Bladder microvascular endothelial cell (primary cell): ENCODE measurements at places on chromosomes 12 and 14. TPM values are rescaled to one million over a fixed set of nuclear protein-coding genes. Genes with fewer than 3 reads are reported as not detected.

HHIPL1 gene
- total RNA-seq = 1.9 and 3.7 TPM in 2 replicates

NFATC4 gene
- total RNA-seq = 3.2 and 7.4 TPM in 2 replicates

LTBP2 gene
- total RNA-seq = 114 and 133 TPM in 2 replicates

TEX22 gene
- total RNA-seq = under 0.01 and 0.06 TPM in 2 replicates

ARMH4 gene
- 1.3 and 1.6 TPM in 2 replicates for total RNA-seq

PLEKHG7 gene
- not detected in 2 replicates for total RNA-seq

LIN7A gene
- 0.31 and 0.32 TPM in 2 replicates for total RNA-seq

OR6J1 gene
- total RNA-seq = not detected in 2 replicates

KRT8 gene
- 3.7 and 8.6 TPM in 2 replicates for total RNA-seq

LALBA gene
- not detected in 2 replicates for total RNA-seq

SOAT2 gene
- total RNA-seq = not detected in 2 replicates

GPR135 gene
- 0.81 and 1.1 TPM in 2 replicates for total RNA-seq

KRT78 gene
- total RNA-seq = not detected in 2 replicates
